ENCODE measurements at places on chromosomes 6 and 20.

DNA sequence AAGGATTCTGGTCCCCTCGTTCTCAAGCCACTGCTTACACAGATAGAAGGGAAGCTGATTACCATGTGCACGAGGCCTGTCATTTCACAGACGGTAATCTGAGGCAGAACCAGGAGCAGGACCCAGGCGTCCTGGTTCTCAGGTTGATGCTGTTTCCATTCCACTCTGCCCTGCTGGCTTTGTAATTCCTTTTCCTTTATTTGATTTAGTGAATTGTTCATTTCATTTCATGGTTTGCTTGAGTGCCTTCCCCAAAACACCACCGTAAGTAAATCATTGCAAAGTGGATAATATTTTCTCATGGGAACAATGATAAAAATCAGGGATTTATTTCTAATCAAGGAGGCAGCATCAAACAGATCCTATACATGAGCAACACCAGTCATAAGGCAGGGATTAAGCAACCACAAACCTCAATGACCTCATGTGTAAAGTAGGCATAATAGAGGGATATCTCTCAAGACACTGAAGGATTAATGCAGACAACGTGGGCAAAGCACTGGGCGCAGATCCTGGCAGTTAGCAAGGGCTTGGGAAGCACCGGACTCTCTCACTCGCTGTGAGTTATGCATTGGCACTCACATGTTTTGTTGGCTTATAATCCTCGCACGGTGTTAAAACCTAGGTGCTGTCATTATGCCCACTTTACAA is 229.5 kb upstream of the FOXQ1 start:
- no peak for DNase-seq

DNA sequence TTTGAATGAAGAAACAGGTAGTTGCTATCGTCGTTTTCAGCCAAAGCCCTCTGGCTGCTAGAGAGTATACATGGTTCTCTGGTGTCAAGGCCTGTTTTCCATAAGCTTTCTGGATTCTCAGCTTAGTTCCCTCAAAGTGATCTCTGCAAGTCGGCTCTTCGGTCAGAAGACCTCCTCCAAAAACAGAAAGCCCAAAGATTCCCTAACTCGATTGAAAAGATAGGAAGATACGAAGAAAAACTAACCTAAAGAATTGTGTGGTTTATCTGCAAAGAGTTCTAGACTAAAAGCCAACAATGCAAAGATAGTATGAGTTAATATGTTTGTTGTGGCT is 545 bp upstream of the ASCC3 start:
- DNase-seq = no peak

GRCh38 chr6:122751326-122751725 is 28.2 kb upstream of the FABP7 start:
- no peak for DNase-seq

DNA sequence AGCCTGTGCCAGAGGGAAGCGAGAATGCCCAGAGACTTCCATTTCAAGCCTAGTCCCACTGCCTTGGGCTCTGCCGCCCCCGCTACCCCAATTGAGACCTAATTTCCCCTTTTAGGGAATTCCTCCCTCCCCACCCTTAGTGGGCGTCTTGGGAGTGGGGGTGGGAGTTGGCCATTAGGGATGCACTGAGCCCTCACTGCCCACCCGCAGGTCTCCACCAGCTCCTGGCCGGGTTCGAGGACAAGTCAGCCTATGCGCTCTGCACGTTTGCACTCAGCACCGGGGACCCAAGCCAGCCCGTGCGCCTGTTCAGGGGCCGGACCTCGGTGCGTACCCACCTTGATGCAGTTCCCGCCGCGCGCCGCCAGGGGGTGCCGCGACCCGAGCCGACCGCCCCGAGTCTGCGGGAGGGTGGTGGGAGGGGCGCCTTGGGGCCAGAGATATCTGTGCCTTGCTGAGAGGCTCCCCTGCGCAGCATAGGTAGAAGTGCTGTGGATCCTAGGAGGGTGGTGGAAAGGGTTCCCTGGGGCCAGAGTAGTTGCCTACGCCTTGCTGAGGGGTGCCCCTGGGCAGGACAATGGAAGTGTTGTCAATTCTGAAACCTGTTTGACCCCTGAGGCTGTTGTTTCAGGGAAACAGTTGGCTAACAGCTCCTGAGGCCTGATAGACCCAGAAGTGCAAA is 9.2 kb downstream of the ITPA start:
- DNase-seq = no peak

DNA sequence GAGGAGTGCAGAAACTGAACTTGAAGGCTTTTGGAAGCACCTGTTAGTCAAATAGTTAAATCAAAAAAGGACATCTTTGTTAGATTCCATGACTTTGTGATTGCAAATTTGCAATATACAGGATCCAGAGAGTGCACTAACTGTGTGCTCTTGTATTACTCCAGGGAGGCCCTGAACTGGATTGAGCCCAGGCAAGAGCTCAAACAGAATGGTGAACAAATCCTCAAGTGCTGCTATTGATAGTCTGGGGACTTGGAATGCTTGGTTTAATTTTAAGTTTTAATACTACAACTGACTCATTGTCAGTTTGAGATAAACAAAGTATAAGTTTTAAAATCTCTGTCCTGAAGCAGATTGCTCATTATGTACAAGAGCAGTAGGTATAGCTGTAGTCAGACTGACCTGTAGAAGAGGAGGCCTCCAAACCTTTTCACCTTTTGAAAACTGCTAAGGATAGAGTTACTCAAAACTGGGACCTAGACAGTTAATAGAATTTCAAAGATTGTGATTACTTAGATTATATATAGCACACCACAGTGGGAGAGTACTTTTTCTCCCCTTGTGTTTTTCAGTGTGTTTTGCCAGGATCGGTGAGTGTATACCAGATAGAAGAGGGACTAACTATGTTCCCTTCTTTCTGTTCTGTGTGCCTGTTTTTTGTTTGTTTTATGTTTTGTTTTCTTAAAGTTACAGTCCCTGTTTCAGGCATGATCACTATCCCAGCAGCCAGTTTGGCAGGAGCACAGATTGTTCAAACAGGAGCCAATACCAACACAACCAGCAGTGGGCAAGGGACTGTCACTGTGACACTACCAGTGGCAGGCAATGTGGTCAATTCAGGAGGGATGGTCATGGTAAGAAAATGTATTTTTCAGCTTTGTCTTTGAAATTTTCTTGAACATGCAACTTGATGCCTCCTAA is 18.3 kb downstream of the NFYA start:
- DNase-seq = no peak

GRCh38 chr6:73234733-73235132 is 9.4 kb upstream of the KHDC1L start:
- DNase-seq = no peak

DNA sequence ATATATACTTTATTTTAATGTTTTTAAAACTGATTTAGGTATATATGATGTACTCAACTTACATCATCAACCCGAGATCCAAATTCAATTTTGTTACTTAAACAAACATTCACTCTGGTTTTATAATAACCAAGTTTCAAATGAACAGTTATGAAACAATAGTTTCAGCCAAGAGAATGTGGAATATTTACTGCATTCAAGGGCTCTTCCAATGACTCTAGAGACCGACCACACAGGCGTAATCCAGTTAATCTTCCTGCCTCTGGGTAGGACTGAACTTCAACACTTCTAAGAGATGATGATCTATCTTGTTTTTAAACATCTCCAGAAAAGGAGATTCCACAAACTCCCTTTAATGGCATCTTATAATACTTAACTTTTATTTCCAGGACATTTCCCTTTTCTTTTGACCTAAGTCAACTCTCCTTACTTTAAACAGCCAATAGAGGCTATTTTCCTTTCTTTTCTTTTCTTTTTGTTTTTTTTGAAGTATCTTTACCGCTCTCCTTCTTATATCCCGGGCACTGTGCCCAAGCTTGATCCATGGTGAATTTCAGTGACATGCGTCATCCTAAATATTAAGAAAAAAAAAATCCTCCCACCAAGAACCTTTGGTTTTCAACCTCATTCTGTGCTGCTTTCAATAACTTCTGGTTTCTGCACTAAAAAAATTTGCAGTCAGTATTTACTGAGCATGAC is 110.1 kb downstream of the KIF13A start:
- no peak for DNase-seq

DNA sequence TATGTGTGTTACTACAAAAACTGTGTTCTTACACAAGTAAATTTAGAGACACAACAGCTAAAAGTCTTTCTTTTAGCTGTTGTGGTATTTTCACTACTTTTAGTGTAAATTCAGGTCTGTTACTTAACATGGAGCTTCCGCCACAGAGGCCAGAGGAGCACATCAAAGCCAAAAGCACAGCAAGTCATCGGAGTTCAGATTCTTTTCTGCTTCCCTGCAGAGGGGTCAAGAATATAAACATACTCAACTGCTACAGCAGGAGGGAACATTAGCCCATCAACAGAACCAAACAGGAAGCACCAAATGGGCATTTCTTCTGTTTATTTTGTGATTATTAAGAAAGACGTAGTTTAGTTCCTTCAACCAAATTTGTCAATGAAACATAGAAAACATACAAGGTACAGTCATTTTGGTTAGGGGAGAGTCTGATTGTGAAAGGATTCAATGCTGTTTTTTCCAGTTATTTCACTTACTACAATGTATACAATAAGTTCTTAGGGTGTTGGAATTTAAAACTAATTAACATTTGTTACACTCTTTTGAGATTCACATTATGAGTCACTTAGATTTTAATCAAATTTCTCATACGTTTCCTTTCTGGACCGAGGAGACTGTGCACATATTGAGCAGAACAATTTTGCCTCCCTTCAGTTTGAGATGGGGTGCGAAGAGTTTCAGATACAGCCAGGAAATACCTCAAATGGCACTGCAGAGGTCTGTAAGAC is 42.8 kb upstream of the DSE start:
- no peak for DNase-seq

GRCh38 chr6:12313992-12314589 is 23.9 kb downstream of the EDN1 start:
- no peak for DNase-seq

- DNase-seq = no peak
Measured at GRCh38 chr20:37475252-37475651, 45.8 kb upstream of the NNAT start.

DNA sequence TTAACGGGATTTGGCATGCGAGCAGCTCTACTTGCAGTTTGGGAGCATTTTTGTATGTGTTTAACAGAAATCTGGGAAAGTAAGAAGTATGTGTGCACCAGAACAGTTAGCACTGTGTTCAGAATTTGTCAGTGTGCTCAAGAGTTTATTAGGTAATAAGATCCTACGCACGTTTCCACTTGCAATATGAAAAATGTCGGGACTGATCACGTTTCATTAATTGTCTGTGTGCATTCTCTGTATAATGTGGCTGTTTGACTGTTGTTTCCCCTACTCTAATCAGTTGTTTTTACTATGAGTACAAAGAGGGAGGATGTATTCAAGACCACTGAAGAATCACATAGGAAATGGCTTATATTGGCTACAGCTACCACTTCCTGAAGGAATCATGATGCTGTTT is 349.7 kb upstream of the POU3F2 start:
- DNase-seq = no peak

GRCh38 chr6:111658462-111659154 is 52.9 kb upstream of the TRAF3IP2 start:
- no peak for DNase-seq

- DNase-seq = no peak
Measured at GRCh38 chr6:50049829-50050228, at the start of gene DEFB112. TSS of gene DEFB112 (minus strand) at chr6:50049929. CDS start at chr6:50049869, 60 bp downstream.

DNA sequence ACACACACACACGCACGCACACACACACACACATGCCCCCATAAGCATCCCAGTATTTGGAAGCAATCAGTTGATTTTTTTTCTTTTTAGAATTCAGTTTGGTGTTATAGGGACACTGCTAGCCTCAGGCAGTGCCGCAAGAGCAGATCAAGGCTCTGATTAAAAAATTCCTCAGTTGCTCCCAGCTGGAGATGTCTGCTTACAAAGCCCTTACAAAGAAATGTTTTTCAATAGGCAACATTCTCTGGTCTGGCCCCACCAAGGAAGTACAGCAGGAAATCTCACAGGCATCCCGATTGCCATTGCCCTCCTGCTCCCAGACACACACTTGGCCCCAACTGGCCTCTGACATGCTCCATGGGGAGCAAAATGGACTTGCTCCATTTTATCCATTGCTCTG is 22.9 kb upstream of the CD83 start:
- no peak for DNase-seq
